BE2C (cell line): ENCODE measurements at places on chromosomes 7 and 10.
A peak's percentile ranks its signal among the peaks of the same experiment; 100 is the strongest.

DNA sequence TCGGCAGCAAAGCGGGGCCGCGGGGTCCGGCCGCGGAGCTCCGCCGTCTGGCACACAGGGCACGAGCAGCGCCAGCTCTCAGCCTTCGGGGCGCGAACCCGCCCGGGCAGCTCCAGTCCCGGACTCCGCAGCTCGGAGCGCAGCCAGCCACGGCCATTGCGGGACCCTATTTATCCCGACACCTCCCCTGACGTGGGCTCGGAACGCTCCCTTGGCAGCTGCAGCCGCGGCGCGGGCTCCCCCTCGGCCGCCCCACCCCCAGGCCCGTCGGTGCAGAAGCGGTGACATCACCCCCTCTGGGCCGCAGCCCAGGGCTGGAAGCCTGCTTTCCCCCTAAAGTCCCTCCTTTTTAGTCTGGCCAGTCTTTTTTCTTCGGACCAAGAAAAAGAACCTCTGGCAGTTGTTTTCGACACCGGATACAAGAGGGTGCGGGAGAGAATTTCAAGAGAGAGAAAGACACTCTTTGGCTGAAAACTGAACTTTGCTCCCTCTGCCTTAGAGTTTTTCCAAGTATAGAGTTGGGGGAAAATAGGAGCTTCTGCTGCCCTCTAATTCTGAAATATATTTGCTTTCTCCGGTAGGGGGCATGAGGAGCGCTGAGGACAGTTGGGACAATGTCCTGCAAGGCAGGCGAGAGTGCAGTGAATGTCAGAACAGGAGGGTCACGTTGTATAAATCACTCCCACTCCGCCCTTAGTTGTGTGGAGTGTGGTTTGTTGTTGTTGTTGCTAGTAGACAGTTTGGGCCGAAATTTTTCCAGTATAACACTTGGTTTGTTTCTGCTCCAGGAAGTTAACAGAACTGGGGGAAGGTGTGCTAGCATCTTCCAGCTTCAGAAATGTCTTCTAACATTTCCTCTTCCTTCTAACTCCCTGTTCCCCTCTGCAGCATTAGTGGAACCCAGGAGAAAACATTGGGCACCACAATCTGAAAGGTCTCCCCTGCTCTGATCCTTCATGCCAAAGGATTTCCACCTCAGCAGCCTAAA lies at the start of gene SFRP4:
SFRP4 (minus strand) TSS at position 145 of the 988 bp plus-strand sequence. CDS start 280 bp downstream, outside the sequence.
- peak; percentile 54 for DNase-seq

GRCh38 chr10:20955355-20955893 lies 58.3 kb upstream of the NEBL start:
- DNase-seq: peak; percentile 21

DNA sequence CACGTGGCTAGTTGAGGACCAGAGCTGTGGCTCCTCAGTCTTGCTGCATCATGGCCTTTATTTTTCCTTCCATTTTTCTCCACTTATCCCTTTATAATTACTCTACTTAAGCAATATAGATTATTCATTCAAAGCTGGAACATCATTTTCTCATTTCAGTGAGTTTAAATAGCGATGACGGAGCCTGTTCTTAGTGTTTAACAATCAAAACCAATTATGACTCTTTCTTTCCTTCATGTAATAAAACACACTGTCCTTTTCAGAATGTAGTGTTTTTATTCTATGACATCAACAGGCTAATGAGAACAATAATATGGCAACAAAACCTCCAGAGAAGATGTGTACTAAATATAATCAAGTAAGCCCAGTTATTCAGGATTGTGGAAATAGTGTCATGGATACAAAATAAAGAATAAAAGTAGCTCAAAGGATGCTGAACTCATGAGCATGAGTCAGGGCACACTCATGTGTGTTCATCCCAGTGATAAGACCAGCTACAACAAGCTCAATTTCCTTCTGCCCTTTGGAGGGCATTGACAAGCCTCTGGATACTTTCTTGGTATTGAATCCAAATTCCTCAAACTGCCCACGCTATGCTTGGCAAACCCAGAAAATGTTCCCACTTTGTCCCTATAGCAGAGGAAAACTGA lies 188.4 kb downstream of the CYP26A1 start:
- DNase-seq: no peak

- peak; percentile 80 for DNase-seq
Observed at GRCh38 chr10:124354411-124355382, 64.0 kb downstream of the OAT start.

GRCh38 chr10:62442894-62443669 lies 68.9 kb downstream of the ZNF365 start:
- DNase-seq: no peak

DNA sequence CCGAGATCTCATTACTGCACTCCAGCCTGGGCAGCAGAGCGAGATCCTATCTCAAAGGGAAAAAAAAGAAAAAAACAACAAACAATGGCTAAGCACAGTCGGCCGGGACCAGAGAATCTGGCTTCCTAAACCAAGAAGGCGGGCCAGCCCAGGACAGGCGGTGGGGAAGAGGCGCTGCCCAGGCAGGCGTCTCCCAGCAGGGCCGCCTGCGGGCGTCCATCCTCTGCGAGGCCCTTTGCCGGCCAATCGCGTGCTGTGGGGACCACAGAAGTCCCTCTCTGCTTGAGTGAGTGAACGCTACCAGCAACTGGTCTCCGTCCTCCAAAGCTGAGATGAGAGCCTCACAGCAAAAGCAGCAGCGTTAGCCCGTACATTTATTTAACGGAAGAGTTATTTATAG lies 14.7 kb upstream of the BMS1 start:
- no peak for DNase-seq

DNA sequence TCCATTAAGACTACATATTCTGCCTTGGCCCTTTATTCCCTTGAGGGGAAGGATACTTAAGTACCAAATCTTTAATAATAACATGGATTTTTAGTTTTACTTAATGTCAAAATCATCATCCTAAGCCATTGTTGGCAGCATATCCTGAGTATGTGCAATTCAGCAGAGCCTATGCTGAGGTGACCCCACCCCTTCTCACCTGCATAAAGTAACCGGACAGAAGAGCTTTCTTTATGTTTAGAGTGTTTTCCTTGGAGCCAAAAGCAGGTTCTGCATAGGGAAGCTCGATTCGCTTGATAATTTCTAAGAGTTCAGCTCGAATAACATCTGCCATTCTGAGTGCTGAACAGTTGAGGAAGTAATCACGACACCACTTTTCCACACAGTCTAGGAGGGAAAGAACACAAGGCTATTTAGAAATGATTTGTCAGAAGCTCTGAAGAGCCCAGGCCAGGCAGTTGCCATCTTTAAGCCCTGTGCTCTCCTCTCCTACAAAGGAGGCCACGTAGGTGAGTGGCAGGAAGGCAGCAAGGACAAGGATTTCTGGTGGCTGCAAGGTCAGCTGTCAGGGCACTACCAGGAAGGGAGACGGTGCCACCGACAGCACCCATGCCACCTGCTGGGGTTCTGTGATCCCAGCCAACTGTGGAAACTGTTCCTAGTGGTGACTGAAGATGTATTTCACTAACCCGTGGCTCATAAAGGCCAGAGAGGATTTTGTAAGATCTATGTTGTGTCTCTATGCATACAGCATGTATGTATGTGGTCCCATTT lies 15.6 kb downstream of the BCCIP start:
- no peak for DNase-seq

DNA sequence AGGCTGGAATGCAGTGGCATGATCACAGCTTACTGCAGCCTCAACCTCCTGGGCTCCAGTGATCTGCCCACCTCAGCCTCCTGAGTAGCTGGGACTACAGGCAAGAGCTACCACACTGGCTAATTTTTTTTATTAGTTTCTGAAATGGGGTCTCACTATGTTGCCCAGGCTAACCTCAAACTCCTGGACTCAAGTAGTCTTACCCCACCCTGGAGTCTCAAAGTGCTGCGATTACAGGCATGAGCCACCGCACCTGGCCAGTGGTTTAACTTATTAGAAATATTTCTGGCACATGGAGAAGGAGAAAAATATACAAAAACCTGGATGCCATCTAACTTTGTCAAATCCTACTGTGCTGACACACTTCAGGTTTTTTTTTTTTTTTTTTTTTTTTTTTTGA lies 15.2 kb downstream of the ZNF786 start:
- no peak for DNase-seq

DNA sequence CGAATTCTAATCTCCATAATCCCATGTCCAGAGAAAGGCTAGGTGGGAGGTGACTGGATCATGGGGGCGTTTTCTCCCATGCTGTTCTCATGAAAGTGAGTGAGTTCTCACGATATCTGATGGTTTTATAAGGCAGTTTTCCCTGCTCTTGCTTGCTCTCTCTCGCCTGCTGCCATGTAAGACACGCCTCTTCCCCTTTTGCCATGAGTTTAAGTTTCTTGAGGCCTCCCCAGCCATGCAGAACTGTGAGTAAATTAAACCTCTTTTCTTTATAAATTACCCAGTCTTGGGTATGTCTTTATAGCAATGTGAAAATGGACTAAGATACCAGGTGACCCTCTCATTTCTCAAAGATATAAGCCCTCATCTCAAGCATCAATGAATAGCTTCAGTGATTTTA lies 1.1 kb upstream of the ACTA2 start:
- no peak for DNase-seq
